RWPE2 (cell line): ENCODE measurements at places on chromosomes 16 and 17.
A peak's percentile ranks its signal among the peaks of the same experiment; 100 is the strongest.

DNA sequence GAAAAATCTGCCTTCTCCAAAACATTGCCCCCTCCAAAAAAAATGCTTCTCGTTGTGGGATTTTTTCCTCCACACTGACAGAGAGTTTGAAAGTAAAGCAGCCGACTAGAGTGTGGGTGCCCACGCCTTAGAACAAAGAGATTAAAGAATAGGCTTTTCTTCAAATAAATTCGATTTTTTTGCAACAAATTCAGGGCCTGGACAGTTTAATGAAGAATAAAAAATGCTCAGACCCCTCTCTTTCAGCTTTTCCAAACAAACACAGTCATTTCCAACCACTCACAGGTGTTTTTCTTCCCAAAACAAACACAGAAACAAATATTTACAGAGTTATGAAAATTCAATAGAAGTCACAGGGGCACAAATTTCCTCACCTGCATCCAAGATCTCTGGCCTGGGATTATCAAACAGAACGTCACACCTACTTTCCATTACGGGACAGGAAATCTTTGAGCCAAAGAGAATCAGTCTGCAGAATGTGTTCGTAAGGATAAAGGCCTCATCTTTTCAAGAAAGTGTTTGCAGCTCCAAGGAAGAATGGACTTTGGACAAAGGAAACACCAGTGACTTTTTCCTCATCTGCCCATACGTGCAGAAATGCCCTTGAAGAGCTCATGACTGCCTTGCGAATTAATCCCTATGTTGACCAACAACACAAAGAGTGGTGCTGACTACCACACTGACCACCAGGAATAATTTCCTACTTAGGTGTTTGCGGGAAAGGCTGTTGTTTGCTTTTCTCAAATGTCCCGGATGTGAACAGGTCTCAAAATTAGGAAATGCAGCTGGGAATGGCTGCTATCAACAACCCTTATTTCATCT lies 31.3 kb upstream of the TOX3 start:
- no peak for DNase-seq

- no peak for DNase-seq
Observed at GRCh38 chr16:51051671-51052070, 99.4 kb downstream of the SALL1 start.

DNA sequence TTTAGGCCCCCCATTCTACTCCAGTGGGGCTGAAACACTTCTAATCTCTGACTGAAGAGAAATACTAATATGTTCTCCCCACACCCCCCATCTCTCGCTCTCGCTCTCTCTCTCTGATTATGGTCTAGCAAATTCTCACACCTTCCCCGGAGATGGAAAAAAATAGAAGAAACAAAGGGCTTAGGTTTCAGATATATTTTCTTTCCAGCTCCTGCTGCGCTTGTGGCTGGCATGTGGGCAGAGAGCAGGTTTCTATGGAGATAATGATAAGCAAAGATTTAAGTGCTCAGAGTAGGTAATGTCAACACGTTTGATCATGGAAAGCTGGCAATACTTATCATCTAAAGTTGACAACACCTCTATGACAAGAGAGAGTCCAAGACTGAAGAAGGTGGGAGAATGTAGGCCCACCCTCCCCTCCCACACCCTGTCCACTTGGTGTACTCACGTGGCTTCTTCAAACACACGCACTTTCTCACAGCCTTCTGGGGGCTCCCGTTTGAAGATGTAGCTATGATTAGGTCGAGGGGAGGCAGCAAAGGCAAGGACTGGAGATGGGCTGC lies 8.0 kb upstream of the SLC35B1 start:
- DNase-seq: no peak

- no peak for DNase-seq
Observed at GRCh38 chr17:51029568-51030463, 90.9 kb downstream of the SPAG9 start.

GRCh38 chr16:56193951-56194726 lies 2.9 kb downstream of the GNAO1 start:
- peak; percentile 73 for DNase-seq

DNA sequence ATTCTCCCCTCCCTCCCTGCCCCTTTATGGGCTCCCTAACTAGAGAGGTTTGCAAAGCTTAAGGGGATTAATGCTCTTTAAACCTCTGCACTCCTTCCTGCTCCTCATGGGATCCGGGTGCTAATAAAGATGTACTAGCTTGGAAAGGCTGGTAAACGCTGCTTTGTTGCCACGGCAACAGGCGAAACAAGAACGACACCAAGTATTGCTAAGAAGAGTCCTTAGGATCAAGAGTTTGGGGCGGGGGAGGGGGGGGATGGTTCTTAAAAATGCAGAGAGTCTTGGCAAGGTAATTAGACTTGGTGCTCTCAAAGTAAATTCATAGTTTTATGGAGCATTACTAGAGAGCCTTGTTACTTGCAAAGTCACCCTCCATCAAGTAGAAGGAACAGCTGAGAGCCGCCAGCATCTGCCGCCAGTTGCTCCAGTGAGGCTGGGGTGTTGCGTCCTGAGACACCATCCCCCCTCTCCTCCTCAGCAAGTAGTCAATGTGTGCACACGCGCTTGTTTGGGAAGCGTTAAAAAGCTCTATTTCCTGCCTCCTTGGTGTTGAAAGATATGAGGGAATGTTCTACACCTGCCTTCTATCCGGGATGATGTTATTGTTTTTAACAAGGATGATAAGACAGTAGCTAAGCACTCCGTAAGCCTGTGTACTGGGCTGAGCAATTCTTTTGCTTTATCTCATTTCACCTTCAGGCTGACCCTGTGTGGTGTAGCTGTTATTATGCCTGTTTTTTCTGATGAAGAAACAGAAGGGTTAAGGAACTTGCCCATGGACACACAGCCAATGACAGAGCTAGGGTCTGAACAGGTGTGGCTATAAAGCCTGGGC lies 190.9 kb downstream of the CCDC182 start:
- no peak for DNase-seq

- DNase-seq: no peak
Observed at GRCh38 chr17:47324224-47325020, 667 bp downstream of the EFCAB13 start.

DNA sequence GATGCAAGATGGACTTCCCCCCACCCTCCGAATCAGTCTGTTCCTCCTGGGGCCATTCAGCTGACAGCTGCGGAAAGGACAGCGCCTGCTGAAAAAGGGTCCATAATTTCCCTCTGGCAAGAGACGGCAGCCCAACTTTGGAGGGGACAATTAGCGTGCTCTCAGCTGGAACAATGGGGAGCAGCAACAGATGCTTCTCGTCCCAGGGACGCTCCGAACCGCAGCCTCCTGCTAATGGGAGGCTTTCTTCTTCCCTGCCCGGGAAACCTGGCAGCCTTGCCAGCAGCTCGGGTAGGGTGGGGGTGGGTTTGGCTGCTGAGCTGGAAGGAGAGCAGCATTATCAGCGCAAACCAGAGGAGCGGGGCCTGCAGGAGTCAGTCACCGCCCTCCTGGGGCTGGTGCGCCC lies 500.0 kb upstream of the SALL1 start:
- no peak for DNase-seq

- no peak for DNase-seq
Observed at GRCh38 chr17:16937431-16937830, 34.5 kb downstream of the TNFRSF13B start.

GRCh38 chr17:69433093-69433492 lies 18.6 kb downstream of the MAP2K6 start:
- no peak for DNase-seq

GRCh38 chr16:87006789-87007745 lies 310.1 kb downstream of the C16orf95 start:
- DNase-seq: no peak

GRCh38 chr16:17154981-17155380 lies 315.8 kb downstream of the XYLT1 start:
- DNase-seq: no peak

DNA sequence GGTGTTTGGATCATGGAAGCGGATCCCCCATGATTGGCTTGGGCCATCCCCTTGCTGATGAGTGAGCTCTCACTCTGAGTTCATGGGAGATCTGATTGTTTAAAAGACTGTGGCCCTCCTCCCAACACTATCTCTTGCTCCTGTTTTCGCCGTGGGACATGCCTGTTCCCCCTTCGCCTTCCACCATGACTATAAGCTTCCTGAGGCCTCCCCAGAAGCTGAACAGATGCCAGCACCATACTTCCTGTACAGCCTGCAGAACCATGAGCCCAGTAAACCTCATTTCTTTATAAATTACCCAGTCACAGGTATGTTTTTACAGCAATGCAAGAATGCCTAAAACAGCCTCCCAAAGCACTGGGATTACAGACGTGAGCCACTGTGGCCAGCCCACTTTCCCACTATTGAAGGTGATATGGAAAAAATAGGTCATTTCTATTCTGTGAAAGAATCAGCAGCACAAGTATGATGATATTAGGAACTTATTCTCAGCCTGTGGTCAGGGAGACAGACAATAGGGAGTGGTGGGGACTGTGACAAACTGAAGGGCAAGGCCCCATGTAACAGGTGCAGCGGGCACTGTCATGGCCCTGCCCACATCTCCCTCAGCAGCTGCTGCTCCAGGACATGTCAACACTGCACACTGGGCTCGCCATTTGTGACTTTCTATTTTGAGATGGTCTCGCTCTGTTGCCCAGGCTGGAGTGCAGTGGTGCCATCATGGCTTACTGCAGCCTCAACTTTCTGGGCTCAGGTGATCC lies 33.7 kb upstream of the LITAF start:
- DNase-seq: no peak

DNA sequence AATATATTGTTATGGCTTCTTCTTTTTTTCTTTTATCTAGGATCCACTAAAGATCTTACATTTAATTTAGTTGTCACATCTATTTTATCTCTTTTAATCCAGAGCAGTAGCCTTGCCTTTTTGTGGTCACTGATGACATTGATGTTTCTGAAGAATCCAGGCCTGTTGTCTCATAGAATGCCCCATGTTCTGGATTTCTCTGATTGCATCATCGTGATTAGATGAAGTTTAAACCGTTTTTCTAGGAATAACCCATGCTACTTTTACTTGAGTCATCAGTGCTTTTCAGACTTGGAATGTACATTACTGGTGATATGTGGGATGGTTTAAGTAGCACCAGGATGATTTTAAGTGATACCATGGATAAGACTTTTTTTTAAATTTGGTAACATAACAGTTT lies 106.4 kb upstream of the CES5A start:
- no peak for DNase-seq

- no peak for DNase-seq
Observed at GRCh38 chr17:48506246-48506645, 24.6 kb downstream of the HOXB1 start.

DNA sequence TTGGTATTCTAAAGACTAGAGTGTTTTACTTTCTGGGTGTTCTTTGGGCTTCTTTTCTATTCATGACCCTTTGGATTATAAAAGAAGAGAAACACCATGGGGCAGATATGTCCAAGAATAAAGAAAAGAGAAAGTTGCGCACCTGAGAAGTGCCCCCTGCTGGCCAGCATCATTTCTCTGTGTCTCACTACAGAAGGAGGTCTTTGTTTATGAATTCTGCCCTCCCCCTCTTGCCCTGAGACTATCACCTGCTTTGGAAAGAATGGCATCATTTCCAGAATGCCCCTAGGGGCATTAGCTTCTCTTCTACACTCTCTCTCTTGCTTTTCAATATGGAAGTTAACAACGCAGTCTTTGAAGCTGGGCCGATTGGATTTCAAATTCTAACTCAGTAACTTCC lies 45.0 kb downstream of the CDH13 start:
- no peak for DNase-seq

- no peak for DNase-seq
Observed at GRCh38 chr17:83098241-83099085, 19.1 kb downstream of the METRNL start.

DNA sequence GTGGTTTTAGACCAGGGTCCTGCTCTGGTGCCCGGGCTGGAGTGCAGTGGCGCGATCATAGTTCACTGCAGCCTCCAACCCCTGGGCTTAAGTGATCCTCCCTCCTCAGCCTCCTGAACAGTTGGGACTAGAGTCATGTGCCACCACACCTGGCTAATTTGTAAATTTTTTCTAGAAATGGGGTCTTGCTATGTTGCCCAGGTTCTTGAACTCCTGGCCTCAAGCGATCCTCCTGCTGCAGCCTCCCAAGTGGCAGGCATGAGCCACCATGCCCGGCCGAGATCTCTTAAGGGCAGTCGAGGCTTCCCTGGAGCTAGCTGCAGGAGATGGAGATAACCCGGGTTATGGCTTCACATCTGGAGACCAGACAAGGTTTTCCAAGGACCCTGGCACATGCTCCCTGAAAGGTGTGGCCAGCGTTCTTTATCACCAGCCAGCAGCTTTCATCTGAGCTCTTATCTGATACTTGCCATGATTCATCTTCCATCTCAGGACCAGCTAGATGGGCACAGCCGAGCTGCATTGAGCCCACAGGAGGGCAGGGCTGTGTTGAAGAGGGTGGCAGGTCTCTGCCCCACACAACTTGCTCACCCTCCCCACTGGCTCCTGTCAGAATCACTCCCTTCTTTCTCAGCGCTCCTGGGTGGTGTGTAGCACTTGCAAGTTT lies 28.6 kb downstream of the SCNN1B start:
- DNase-seq: no peak

- no peak for DNase-seq
Observed at GRCh38 chr17:61750656-61751055, 112.7 kb downstream of the BRIP1 start.

DNA sequence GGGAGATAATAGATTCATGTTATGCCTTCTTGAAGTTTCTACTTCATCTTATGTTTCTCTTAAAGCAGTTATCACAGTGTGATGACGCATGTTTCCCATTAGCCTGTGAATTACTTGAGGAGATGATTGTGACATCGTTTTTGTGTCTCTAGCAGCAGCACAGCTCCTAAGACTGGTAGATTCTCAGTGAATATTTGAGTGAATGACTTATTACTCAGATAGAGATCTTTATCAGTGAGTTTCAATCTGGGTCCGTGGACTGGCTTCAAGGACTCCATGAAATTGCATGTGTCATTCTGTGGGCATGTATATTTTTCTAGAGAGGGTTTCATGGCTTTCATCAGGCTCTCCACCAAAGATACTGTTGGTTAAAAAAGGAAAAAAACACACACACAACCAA lies 29.9 kb downstream of the YPEL2 start:
- no peak for DNase-seq

DNA sequence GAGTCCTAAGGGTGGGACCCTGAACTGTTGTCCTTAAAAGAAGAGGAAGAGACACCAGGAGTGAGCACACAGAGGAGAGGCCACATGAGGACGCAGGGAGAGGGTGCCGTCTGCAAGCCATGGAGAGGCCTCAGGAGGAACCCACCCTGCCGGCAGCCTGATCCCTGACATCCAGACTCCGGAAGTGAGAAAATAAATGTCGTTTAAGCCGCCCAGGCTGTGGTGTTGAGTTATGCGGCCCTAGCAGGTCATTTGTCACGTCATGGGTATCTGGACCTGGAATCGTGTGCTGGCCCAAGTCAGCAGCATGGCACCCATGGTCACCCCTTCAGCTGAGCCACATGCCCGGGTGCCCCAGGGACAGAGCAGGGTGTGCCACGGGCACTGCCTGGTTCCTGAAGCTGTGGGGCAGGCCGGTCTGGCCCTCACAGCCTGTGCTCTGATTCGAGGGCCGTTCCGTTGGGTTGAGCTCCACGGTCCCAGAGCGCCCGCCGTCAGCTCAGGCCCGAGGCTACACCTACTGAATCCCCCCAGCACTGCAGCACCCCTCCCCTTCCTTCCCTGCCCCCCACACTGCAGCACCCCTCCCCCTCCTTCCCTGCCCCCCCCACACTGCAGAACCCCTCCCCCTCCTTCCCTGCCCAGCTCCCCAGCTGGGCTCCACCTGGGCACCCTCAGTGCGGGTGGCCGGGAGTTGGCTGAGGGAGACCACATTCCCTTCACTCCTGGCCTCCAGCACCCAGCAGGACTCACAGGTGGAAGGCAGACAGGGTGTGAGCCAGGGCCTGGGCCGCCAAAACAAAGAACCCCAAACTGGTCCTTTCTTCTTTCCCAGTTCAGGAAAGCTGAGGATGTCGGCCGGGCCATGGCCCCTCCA lies 2.7 kb upstream of the CCDC57 start:
- DNase-seq: peak; percentile 73

- DNase-seq: no peak
Observed at GRCh38 chr16:85126705-85127378, 14.6 kb upstream of the CIBAR2 start.
